Stimulated activated CD4-positive, alpha-beta T cell treated with anti-CD3 and anti-CD28 coated beads, Interleukin-1b, Interleukin-23, amount 100 ng/mL, for 24 hours (primary cell): ENCODE measurements at places on chromosomes 4 and X.

GRCh38 chr4:17092736-17093437 is 194.4 kb upstream of the LDB2 start:
- DNase-seq, result no peak

DNA sequence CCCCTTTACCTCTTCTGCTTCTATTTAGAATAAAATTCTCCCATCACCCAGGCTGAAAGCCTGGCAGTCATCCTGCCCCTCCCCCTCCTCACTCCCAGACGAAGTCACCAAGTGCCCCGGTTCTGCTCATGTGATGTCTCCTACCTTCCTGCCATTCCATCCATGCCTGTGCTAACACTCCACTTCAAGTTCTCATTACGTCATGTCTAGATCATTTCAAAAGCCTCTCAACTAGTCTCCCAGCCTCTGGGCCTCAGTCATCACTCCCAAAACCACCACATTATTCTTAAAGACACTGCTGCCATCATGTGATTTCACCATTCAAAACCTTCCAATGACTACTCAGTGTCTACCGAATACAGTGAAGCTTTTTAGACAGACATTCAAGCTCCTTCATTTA is 17.2 kb upstream of the HOPX start:
- no peak for DNase-seq

DNA sequence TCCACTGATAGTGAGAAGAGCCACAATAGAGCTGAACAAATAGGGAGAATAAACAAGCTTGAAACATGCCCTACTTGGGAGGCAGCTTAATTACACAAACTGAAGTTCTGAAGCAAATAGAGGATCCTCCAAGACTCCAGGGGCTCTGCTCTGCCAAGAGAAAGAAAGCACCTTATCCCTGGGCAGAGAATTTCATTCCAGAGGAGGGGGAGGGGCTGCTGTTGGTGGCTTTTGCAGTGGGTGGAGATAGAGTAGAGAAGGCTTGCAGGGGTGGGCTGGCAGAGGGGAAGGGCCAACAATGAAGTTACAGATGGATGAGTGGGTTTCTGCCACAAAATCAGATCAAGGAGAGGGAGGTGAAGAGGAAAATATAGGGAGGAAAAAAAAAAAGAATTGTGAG is 1.0 kb upstream of the LPAR4 start:
- no peak for DNase-seq

DNA sequence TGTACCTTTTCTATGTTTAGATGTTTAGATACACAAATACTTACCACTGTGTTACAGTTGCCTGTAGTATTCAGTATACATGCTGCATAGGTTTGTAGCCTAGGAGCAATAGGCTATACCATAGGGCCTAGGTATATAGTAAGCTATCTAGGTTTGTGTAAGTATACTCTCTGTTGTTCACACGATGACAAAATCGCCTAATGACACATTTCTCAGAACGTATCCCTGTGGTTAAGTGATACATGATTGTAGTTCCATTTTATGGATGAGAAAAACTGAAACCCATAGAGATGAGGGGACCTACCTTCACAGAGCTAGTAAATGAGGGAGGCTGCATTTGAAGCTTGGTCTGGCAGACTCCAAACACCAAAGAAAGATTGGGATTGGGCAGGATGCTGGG is 79.4 kb upstream of the EFNB1 start:
- no peak for DNase-seq

- DNase-seq, result no peak
These were observed 6.7 kb downstream of the ARSJ start for GRCh38 chr4:113972781-113973180.

- no peak for DNase-seq
These were observed 89.5 kb upstream of the TRPC3 start for GRCh38 chr4:122041312-122041711.

- no peak for DNase-seq
These were observed 124.1 kb upstream of the WDR1 start for GRCh38 chr4:10240691-10241090.

DNA sequence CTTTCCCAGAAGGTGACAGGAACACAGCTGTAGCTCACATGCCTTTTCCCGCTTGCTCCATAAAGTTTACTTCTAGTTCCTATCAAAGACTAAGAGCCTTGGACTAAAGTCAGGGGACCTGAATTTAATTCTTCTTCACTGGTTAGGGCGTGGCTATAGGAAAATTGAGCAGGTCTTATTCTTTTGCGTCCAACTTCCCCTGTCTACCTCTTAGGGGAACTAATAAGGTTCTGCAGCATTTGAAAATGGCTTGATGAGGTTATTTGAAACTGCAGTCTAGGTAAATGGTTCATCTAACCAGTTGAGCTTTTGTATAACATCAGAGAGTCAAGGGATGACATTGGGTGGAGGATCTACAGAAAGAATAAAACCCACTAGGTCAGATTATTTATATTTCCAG is 2.6 kb downstream of the ARHGAP10 start:
- DNase-seq, result no peak

DNA sequence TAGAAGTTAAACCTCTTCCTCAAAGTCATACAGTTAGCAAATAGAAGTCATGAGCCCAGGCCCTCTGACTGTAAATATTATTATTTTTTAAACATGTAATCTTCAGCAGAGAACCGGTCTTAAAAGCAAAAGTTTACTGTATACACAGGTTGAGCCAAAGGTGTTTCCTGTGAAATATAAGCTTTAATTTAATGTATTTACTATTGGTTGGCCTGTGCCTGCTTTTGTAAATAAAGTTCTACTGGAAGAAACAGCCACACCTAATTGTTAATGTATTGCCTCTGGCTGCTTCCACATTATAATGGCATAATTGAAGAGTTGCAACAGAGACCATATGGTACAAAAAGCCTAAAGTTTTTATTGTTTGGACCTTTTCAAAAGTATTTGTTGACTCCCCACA is 61.0 kb upstream of the PRDM8 start:
- DNase-seq, result no peak

DNA sequence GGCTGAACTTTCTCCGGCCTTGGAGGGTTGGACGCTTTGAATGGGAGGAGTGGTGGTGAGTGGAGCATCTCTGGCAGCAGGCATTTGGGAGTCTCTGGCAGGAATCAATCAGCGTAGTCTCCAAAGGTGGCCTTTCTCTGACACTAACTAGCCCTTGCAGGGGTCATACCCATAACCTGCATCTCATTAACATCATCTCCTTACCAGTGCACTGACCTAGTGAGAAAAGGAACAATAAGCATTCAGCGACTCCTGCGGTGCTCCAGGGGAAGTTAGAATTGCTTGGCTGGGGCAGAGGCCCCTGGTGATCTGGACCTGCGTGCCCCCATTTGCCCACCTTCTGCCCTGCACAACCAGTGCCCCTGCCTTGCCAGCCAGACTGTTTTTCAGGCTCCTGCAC is 161.9 kb downstream of the PTTG2 start:
- DNase-seq, result no peak

DNA sequence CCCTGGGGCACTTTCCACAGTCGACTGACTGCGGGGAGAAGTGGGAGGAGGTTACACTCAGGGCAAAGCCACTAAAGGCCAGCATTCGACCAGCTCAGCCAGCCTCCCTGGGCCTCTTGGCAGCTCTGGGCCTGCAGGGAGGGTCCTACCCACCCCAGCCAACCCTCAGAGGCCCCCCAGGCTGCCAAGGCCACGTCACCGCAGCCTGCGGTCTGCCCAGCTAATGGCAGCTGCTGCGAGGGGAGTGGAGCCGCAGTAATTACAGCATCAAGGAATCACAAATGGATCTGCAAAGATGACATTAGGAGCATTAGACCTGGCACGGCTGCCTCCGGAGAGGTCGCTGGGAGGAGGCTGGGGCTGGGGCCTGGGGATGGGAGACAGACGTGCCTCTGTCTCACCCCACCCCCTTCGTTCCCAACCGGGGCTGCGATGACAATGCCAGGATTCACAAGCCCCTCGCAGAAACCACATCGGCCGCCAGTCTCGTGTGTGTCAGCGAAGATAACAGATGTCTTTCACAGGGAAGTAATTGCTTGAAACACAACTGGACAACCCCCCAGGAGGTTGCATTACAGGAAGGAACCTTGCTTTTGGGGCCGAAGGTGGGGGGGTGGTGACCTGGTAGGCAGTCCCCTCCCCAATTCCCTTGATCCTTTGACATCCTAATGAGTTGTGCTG is 367.6 kb downstream of the BCOR start:
- DNase-seq, result no peak

DNA sequence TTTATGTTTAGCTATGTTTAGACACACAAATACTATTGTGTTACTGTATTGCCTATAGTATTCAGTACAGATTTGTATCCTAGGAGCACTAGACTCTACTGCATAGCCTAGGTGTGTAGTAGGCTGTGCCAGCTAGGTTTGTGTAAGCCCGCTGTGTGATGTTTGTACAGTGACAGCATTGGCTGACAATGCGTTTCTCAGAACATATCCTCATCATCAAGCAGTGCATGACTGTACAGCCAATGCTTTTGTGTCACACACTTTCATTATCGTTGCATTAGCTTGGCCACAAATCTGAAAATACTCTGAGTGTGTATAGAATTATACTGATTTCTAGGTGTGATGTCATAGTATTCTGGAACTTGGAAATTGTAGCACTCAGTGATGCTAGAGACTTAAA is 63.4 kb downstream of the CLDN34 start:
- no peak for DNase-seq

DNA sequence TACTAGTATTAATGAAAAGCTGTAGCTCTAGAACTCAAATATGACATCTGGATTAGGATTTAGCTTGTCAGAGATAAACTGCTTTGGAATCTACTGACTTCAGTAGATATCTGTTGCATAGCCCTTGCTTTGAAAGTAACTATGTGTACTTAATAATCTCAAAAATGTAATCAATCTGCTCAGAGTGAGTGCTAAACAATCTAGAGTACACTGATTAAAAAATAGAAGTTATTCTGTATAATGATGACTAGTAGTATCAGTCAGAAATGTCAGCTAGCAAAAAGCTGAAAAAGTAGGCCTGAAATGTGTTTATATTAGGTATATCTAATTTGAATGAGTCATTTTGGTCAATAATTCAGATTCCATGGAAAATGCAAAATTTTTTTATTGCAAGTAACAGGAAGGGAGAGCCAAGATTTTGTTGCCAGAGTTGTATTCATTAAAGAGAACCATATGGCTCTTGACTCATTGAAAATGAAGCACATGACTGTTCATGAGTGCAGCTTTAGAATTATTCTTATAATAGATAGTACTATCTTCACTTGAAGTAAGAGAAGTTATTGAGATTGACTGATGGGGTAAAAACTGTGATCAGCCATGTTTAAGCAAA is 20.0 kb downstream of the CLCN3 start:
- DNase-seq, result no peak

- DNase-seq, result no peak
These were observed 193.8 kb upstream of the CXorf51B start for GRCh38 chrX:146615628-146616348.

GRCh38 chr4:121698236-121698671 is 1.5 kb upstream of the ANXA5 start:
- DNase-seq, result no peak

DNA sequence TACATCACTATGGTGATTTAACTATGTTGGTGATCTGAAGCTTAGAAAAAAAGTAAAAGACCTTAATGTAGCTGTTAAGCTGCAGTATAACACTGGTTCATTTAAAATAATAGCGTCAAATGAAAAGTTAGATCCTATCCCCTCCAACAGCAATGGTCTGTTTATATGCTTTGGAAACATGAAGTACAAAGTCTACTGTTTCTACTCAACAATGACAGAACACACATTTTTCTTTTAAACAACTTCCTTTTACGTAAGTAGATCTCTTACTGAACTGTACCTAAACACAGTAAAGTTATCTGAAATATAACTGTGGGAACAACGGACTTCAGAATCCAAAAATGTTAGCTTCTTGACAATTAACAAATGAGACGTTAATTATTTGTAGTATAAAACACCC is 35.3 kb downstream of the BOD1L1 start:
- no peak for DNase-seq

GRCh38 chr4:156638925-156639605 is 332.5 kb downstream of the PDGFC start:
- DNase-seq, result no peak

DNA sequence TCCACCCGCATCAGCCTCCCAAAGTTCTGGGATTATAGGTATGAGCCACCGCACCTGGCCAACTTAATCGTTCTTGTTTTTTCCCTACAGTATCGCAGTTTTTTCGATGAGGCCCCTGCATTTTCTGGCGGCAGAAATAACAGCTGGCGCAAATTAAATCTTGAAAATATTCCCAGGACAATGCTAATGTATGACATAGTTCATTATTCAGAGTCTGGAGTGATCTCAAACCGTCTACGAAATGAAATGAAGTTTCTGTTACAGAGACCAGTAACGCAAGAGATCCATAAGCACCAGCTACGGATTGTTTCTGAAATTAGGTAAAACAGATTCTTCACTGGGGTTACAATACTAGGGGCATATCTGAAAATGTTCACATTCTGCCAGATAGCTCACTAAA is 27.3 kb downstream of the CXorf58 start:
- DNase-seq, result no peak

DNA sequence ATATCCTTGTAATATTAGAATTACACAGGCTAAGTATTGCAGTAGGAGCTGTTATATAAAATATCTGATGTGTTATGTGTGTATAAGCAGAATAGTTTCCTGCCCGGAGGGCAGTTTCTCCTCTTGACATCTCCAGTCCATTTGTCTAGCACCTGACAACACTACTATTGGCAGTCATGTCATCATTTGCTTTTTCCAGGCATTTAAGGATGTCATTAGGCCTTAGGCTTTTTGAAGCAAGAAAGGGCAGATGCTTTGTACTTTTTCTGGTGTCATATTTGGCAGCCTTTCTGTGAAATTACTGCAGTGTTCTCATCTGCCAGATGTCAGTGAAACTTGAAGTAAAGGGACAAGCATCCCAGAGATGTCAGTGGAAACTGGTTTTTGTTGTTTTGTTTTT is 2017.6 kb upstream of the IGFBP7 start:
- no peak for DNase-seq

- no peak for DNase-seq
These were observed 730.2 kb downstream of the KCTD8 start for GRCh38 chr4:43718369-43718768.

DNA sequence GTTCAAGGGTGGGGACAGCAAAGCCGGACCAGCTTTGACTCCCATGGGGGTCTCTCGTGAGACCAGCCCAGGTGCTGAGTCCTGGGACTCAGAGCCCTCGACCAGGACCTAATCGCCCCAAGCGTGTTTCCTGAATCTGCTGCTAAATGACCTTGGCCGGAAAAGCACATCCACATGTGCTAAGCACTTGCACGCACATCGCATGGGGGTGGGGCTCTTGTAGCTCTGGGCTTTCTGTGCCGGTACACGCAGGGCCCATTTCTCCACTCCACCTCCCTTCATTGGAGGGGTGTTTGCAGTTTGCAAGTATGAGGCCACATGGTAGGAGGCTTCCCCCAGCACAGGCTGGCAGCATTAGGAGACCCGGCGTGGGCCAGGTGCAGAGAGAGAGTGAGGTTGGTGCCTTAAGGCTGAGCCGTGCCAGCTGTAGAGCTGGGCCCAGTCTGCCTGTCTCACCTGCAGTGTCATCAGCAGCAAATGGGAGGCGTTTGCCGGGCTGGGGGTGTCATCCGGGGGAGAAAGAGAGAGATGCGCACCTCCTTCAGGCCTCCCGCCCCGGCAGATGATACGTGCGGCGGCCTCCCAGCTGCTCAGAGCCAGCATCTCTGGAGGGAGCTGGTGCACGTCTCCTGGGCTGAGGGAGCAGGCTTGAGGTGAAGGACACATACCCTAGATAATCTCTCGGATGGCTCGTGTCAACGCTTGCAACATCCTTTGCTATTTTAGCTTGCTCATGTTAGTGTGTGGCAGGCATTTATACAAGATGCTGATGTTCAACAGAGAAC is 45.2 kb upstream of the CLCN4 start:
- DNase-seq, result no peak

GRCh38 chr4:121712001-121712651 is 15.3 kb upstream of the ANXA5 start:
- DNase-seq, result no peak
